ENCODE measurements at places on chromosomes 6 and 20.

DNA sequence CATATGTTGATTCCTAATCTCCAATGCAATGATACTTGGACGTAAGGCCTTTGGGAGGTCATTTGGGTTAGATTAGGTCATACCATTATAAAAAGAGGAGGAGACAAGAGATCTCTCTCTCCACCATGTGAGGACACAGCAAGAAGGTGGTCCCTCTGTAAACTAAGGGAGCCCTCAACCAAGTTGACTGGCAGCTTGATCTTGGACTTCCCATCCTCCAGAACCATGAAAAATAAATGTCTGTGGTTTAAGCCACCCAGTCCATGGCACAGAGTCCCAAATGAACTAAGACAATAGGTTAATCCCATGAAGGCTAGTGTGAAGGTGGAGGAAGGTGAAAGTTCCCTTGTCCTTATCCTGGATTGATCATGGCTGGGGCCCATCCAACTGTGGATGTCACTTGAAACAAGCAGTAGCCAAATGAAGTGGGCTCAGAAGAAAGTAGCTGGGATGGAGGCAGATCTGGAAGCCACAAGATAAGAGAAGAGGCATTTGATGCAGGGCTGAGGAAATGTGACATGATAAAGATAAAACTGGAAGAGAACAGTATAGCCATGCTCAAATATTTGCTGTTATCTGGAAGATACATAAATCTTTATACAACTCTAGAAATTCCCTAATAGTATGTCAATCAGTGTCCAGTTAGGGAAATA lies 99.9 kb downstream of the BANF2 start:
- H3K36me3 ChIP-seq: no peaks in the 10 kb centered on the region
- H3K4me3 ChIP-seq: no peak overlapping the region
- no peaks in the 10 kb centered on the region for H3K4me1 ChIP-seq
- no peak overlapping the region for H3K27ac ChIP-seq

- no peaks in the 10 kb centered on the region for H3K4me1 ChIP-seq
- H3K36me3 ChIP-seq: no peaks in the 10 kb centered on the region
- no peak overlapping the region for H3K27ac ChIP-seq
- no peak overlapping the region for H3K4me3 ChIP-seq
- DNase-seq: no peak
Observed at GRCh38 chr20:52800734-52801627, 171.2 kb upstream of the TSHZ2 start.

GRCh38 chr6:29345380-29345779 lies 23.3 kb downstream of the OR5V1 start:
- H3K4me1 ChIP-seq: no peaks in the 10 kb centered on the region
- H3K4me3 ChIP-seq: no peak overlapping the region
- no peak for DNase-seq
- no peaks in the 10 kb centered on the region for H3K36me3 ChIP-seq
- peaks cover 7% of the 10 kb centered on the region for H3K27me3 ChIP-seq
- H3K27ac ChIP-seq: no peak overlapping the region

- H3K4me3 ChIP-seq: no peak overlapping the region
- H3K36me3 ChIP-seq: no peaks in the 10 kb centered on the region
- H3K4me1 ChIP-seq: no peaks in the 10 kb centered on the region
- no peak for DNase-seq
- no peak overlapping the region for H3K27ac ChIP-seq
Observed at GRCh38 chr20:41306061-41306727, 11.3 kb downstream of the ZHX3 start.

- peaks cover 2% of the 10 kb centered on the region for H3K4me1 ChIP-seq
- no peaks in the 10 kb centered on the region for H3K36me3 ChIP-seq
- DNase-seq: no peak
- no peak overlapping the region for H3K27ac ChIP-seq
- no peak overlapping the region for H3K4me3 ChIP-seq
Observed at GRCh38 chr6:11404081-11404480, 133.5 kb upstream of the TMEM170B start.

GRCh38 chr6:46333481-46333880 lies 157.8 kb downstream of the RCAN2 start:
- no peaks in the 10 kb centered on the region for H3K27me3 ChIP-seq
- no peaks in the 10 kb centered on the region for H3K4me1 ChIP-seq
- H3K27ac ChIP-seq: no peak overlapping the region
- no peak overlapping the region for H3K4me3 ChIP-seq

- H3K4me1 ChIP-seq: no peaks in the 10 kb centered on the region
- H3K27me3 ChIP-seq: peaks cover 56% of the 10 kb centered on the region
- no peak for DNase-seq
- no peak overlapping the region for H3K27ac ChIP-seq
- no peak overlapping the region for H3K4me3 ChIP-seq
Observed at GRCh38 chr6:33962246-33963027, 158.6 kb upstream of the MLN start.

- H3K4me1 ChIP-seq: no peaks in the 10 kb centered on the region
- H3K4me3 ChIP-seq: no peak overlapping the region
- H3K27ac ChIP-seq: no peak overlapping the region
- H3K27me3 ChIP-seq: peaks cover 2% of the 10 kb centered on the region
Observed at GRCh38 chr20:54040531-54040930, 29.9 kb downstream of the BCAS1 start.

GRCh38 chr20:51542571-51543421 lies at the start of gene NFATC2:
Gene NFATC2 (minus strand): TSS chr20:51542719. CDS start chr20:51542499, 220 bp downstream.
- peak within 1 kb of the TSS; percentile 97 for H3K27ac ChIP-seq
- peaks cover 7% of the 10 kb centered on the region for H3K4me1 ChIP-seq
- H3K4me3 ChIP-seq: peak within 1 kb of the TSS; percentile 96
- H3K36me3 ChIP-seq: peaks cover 12% of the 10 kb centered on the region

DNA sequence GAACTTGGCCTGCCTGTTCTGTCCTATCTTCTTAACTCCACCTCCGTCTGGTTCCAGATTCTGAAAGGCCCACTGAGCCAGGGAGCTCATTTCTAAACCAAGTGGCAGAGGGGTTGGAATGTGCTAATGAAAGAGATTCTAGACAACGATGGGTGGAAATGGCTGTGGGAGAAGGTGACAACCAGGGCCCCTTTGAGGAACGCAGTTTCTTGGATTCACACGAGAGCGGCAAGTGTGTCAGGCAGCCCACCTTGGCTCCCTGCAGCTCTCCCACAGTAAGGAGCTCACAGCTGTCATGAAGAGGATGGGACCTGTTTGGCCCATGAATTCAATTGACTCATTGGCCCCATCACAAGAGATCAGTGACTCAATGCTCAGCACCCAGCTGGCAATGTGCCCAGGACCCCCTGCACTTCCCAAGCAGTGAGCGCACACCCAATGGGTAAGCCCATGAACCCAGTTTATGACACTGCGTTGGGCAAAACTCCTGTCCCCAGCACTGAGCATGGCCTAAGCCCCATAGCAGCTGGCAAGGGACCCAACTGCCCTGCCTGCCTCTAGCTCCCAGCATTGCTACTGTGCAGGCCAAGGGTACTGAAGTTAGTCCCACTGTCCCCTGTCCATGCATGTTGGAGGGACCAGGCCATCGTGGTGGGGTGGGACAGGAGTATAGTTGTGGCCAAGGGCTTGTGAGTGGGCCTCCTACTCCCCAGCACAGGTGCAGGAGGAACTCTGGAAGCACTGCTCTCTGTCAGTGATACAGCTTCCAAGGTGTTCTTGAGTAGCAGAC lies 16.4 kb downstream of the MRPS18A start:
- no peak for DNase-seq
- no peak overlapping the region for H3K4me3 ChIP-seq
- H3K27ac ChIP-seq: no peak overlapping the region
- H3K4me1 ChIP-seq: peaks cover 22% of the 10 kb centered on the region

- no peaks in the 10 kb centered on the region for H3K4me1 ChIP-seq
- H3K36me3 ChIP-seq: no peaks in the 10 kb centered on the region
- H3K27ac ChIP-seq: no peak overlapping the region
- no peak for DNase-seq
Observed at GRCh38 chr6:104400844-104401243, 458.9 kb downstream of the HACE1 start.

DNA sequence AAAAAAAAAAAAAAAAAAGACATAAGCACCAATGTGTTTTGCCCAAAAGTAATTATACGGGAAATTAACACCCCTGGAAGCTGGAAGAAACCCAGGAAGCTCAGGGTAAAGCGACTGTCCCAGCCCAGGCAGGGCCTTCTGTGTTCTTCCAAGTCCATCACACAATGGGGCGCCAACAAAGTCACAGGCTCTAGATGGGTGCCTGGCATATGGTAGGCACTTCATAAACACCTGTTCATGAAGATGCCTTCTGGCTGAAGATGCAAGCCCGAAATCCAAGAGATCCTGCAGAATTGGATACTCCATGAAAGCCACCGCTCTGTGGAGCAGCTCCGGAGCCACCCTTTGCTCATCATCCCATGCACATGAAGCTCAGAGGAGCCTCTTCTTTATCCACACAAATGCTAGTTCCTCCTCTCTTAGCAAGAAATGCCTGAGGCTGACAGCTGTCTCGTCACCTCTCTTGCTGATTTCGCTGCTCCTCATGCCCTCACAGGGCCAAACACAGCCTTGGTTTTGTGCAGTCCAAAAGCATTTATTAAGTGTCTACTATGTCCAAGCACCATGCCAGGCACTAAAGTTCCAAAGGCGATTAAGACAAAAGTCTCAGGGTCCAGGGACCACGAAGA lies 76.6 kb downstream of the TRERF1 start:
- H3K4me1 ChIP-seq: peaks cover 12% of the 10 kb centered on the region
- no peaks in the 10 kb centered on the region for H3K27me3 ChIP-seq
- no peak for DNase-seq
- H3K36me3 ChIP-seq: no peaks in the 10 kb centered on the region
- no peak overlapping the region for H3K4me3 ChIP-seq
